ENCODE measurements at places on chromosomes 5 and 9.
A peak's percentile ranks its signal among the peaks of the same experiment; 100 is the strongest.

GRCh38 chr9:6658628-6659353 lies 13.3 kb upstream of the GLDC start:
- no peak for DNase-seq

GRCh38 chr9:98568909-98569469 lies 139.7 kb downstream of the GABBR2 start:
- no peak for DNase-seq

GRCh38 chr5:55313870-55314617 lies 6.3 kb downstream of the MTREX start:
- DNase-seq = no peak

DNA sequence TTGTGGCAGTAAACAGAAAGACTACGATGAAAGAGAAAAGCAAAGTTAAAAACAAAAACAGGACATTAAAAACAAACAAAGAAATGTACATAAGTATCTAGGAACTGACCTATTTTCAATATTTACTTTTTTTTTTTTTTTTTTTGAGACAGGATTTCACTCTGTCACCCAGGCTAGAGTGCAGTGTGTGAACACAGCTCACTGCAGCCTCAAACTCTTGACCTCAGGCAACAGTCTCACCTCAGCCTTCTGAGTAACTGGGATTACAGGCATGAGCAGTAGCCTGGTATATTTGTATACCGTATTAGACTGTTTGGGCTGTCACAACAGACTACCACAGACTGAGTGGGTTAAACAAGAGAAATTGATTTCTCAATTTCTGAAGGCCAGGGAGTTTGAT lies 1189.1 kb downstream of the CDH9 start:
- DNase-seq = no peak

GRCh38 chr5:146185161-146185560 lies 2.7 kb upstream of the LARS1 start:
- no peak for DNase-seq

GRCh38 chr9:109013679-109014607 lies 644 bp upstream of the CTNNAL1 start:
- peak; percentile 34 for DNase-seq

- DNase-seq = no peak
Observed at GRCh38 chr9:121281614-121282276, 13.8 kb downstream of the GSN start.

- DNase-seq = peak; percentile 13
Observed at GRCh38 chr5:160923936-160924710, 72.1 kb upstream of the ATP10B start.

DNA sequence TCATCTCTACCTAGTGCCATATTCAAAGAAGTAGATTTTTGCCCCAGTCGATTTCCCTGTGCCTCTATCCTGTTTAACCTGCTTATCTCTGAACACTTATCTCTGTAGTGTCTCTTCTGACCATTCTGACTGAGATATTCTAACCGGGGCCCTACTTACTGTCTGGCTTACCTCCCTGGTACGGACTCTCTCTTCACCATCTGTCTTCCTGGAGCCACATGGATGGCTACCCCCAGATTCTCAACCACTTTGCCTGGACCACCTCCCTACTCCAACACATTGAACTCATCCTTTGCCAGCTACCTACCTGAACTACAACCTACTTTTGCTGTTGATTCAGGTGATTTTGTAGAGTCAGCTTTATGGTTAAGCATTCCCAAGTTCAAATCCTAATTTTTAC lies 397.4 kb upstream of the SLC24A2 start:
- no peak for DNase-seq

DNA sequence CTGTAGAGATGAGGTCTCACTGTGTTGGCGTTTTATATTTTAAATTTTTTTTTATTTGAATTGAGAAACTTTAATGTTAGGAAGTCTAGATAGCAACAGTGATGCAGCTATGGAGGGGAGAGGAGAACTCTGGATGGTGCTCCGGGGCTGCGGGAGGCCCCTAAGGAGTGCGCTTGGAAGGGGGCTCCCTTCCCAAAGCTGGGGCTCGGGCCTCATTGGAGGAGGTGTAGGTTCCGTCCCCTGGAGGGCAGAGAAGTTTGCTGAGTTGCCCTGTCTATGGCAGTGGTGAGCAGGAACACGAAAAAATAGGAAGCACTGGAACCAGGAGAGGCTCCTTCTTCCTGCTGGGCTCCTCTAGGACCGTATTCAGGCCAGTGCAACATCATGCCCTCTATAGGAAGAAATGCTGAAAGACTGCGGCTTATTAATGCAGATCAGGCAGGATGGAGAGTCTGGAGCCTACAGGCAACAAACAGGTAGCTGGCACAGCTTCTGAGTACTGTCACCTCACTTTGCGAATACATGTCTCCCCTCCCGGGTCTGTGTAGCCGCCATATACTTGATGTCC lies 16.1 kb downstream of the AHRR start:
- no peak for DNase-seq

GRCh38 chr9:3863111-3863528 lies 337.3 kb upstream of the RFX3 start:
- no peak for DNase-seq

DNA sequence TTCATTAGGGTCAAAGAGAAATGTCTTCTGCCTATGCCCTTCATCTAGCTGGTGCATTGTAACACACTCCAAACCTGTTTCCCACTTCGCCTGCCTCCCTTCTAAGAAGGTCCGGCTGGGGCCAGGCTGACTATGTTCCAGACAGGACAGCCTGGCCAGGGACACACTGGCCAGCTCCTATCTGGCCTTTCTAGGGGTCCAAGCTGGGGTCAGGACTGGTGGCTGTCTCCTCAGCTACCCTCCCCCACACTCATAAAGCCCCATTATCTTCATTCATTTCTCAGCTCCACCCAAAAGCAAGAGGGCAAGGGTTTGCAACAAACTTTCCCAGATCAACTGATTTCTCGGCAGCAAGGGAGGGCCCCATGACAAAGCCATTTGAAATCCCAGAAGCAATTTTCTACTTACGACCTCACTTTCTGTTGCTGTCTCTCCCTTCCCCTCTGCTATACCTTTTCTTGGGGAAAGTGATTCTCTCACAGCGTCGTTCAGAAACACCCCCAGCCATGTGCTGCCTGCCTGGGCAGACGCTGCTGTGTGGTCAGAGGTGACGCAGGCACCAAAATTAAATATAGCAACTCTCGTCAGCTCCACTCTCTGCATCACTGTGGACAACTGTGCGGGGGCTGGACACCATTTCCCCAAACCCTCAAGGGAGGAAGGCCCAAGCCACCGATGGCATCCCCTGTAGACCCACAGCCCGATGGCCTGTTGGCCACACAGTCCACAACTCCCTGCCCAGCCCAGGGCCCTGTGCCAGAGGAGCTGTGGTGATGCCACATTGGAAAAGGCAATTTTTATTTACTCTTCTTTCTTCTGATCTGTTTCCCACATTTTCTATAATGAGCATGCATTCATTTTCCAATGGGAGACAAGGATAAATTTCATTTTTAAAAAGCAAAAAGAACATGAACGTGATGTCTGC lies 6.1 kb downstream of the IL13 start:
- DNase-seq = no peak

GRCh38 chr5:50320131-50320749 lies 120.8 kb downstream of the EMB start:
- DNase-seq = no peak

- no peak for DNase-seq
Observed at GRCh38 chr9:86550401-86550800, 196.2 kb upstream of the TUT7 start.

GRCh38 chr9:2966565-2967300 lies 122.8 kb upstream of the PUM3 start:
- no peak for DNase-seq

- DNase-seq = no peak
Observed at GRCh38 chr5:127834554-127834953, 131.4 kb downstream of the CCDC192 start.

GRCh38 chr5:59104400-59105127 lies 521.7 kb downstream of the RAB3C start:
- DNase-seq = no peak

GRCh38 chr9:109447329-109448076 lies 50.6 kb downstream of the PTPN3 start:
- no peak for DNase-seq

DNA sequence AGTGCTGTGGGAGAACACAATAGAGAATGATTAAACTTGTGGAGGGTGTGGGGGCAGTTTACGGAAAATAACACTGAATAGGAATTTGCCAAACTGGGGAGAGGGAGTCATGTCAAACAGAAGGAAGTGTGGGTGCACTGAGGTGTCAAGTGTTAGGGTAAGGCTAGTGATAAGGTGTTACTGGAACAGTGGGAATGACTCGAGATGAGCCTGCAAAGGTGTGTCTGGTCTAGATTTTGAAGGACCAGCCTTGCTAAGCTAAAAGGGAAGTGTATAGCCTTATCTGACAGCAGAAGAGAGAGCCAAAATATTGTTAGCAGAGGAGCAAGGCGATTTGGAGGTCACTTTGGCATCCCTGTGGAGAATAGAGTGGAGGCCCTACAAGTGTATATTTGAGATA lies 4.2 kb downstream of the CNOT6 start:
- DNase-seq = no peak

DNA sequence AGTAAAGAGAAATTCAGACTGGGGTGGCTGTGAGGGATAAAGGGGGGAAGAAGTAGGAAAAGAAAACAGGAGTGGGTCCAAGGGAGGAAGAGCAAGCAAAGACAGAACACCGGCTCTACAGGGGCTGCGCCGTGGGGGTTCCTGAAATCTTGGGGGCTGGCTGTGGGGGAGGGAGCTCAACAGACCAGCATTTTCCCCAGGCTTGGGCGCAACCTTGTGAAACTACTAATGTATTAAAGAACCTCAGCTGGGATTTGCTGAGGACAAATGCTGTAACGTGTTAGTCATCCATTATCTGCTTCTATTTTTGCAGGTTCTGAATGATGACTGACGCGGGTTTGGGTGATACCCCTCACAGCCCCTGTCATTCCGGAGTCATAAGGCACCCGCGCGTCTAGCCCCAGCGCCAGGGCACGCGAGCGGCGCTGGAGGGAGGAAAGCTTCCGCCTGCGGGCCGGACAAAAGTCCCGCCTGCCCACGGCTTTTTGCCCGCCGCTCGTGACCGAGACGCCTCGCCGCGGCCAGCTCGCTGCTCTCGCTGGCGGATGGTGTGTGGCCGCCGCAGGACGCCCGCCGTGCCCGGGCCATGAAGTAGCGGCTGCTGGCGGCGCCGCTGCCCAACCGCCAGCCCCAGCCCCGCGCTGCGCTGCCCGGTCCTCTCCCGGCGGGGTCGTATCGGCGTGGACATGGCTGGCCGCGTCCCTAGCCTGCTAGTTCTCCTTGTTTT lies 110.6 kb downstream of the PAM start:
- DNase-seq = peak; percentile 73

DNA sequence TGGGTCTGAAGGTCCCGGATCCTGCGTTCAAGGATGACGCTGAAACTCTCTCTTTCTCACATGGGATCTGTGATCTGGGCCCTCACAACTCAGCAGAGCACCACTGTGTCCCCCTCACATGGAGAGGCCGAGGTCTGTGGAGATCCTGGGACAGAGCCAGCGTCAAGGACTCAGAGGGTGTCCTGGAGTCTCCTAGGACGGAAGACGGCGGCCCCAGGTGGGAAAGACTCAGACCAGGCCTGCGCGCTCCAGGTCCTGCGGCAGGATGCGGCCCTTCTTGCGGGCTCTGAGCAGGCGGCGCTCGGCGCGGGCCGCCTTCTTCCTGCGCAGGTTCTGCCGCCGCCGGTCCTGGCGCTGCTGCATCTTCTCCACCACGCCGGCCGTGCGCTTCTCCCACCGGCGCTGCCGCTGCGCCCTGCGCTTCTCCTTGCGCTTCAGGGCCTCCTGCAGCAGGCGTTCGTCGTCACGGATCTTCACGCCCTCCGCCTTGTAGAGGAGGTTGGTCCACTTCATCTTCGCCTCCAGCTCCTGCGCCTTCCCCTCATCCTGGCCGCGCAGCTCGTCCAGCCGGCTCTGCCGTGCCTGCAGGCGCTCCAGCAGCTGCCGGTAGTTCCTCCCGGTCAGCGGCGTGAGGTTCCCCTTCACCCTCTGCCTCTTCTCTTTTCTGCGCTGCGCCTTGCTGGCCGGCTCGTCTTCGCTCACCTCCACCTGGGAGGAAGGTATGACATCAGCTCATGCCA lies 4.2 kb downstream of the SURF6 start:
- no peak for DNase-seq

DNA sequence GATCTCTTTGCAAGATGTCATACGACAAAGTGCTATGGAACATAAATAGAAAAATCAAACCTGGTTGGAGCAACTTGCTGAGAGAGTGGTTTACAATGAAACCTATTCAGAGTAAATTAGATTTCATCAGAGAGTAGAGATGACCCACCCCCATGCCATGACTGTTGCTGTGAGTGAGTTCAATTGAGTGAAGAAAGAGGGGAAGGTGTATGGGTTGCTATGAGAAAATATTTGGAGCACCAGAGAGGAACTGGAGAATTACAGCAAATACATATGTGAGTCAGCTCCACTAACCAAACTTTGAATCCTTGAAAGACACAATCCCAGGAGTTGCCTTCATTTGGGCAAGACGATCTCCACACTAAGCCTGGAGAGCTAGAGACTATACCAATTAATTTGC lies 217.2 kb downstream of the RFX3 start:
- DNase-seq = no peak

DNA sequence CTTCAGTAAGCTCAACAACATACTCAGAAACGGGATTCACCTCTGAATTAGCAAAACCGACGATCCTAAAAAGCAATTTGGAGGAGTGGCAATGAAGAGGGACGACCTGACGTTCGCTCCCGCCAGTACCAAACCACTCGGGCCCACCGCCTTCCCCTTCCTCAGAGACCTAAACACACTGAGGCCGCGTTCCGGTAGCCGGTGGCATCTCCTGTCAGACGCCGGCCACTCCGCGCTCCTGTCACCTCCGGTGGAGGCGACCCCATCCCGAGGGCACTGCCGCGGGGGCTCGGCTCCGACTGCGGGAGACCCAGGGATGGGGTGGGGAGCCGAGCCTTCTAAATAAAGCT lies 617 bp downstream of the PPP6C start:
- DNase-seq = peak; percentile 31

- DNase-seq = no peak
Observed at GRCh38 chr5:126878634-126879033, 101.7 kb downstream of the LMNB1 start.

DNA sequence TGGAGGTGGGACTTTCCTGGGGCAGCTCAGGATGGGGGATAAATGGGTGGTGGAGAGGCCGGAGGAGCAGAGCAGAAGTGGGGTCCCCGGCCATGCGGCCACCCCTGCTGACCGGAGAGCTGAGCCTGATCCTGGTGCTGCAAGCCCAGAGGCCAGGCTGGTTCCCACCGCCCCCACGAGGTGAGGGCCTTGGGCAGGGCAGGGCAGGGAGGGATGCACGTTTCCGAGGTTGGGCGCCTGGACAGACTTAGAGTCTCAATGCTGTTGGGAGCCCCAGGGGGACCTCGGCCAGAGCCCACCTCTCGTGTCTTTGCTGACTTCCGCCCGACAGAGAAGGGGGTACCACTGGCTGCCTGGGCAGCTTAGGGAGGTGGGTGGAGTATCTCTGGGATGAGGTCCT lies 5.5 kb downstream of the OBP2A start:
- DNase-seq = no peak

DNA sequence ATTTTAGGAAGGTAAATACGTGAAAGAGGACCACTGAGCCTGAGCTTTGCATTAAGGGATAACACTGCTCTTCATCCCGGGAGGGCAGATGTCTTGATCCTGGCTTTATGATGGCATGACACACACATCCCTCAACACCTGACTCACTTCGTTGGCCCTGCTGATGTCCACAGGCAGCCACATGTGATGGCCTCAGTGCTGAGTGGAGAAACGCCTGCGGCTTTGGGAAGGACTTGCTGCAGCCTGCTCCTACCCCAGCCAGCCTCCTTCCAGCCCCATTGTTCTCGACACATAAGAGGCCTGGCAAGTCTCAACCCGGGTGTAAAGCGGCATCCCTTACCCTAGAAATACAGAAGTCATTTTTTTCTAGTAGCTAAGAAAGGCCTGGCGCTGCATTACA lies 169.0 kb downstream of the SYK start:
- no peak for DNase-seq
